Activated T-helper 2 cell treated with anti-CD3 and anti-CD28 coated beads, Interferon-gamma antibody, Interleukin-2, Interleukin-4, amounts not matched to agents 10 μg/mL and 5 μg/mL and 100 μg/mL, durations not matched to agents 14 hours and 24 hours and 36 hours (primary cell): ENCODE measurements at places on chromosomes 7 and 10.

DNA sequence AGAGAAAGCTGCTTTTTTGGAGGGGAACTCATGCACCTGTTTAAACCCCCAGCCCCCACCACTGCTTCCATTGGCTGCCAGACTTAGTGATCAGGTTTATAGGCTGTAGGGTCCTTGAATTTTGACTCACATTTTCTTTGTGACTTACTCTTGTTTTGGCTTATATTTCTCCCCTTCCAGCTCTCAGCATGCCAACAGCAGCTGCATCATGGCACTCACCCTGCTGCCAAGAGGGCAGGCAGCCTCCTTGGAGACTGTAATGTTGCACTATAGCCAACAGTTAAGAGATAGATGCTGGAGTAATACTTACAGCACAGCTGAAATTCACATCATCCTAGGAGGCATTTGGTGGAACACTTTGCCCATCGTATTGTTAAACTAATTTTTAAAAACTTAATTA is 98.0 kb upstream of the GLCCI1 start:
- H3K36me3 ChIP-seq: peaks cover 8% of the 10 kb centered on the region
- H3K27me3 ChIP-seq: no peaks in the 10 kb centered on the region
- no peak overlapping the region for H3K4me3 ChIP-seq
- no peak for DNase-seq
- H3K4me1 ChIP-seq: no peaks in the 10 kb centered on the region
- no peak overlapping the region for H3K27ac ChIP-seq

GRCh38 chr7:133742709-133743538 is 384.2 kb upstream of the LRGUK start:
- H3K4me1 ChIP-seq: peaks cover 13% of the 10 kb centered on the region
- H3K27ac ChIP-seq: no peak overlapping the region
- no peak overlapping the region for H3K4me3 ChIP-seq

- H3K27me3 ChIP-seq: peaks cover 10% of the 10 kb centered on the region
- peaks cover 4% of the 10 kb centered on the region for H3K4me1 ChIP-seq
- H3K27ac ChIP-seq: no peak overlapping the region
- H3K36me3 ChIP-seq: no peaks in the 10 kb centered on the region
- no peak for DNase-seq
These were observed 19.6 kb downstream of the WIPF3 start for GRCh38 chr7:29825775-29826529.

DNA sequence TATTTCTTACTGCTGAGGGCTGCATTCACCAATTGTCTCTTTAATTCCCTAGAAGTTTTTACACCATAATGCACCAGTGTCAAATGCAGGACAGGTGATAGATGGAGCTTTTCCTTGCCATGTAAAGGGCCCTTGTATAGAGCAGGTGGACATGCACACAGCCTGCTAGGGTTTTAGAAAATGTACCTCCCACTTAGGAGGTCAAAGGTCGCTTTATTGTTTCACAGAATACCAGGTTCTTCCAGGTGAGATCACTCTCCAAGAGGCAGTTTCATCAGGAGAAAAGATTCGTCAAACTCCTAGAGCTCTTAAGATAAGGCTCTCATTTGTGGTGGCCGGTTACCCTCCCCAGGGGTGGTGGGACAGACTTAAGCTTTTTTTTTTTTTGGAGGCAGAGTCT is 215.8 kb downstream of the PHTF2 start:
- no peak for DNase-seq
- H3K36me3 ChIP-seq: peaks cover 5% of the 10 kb centered on the region
- H3K4me3 ChIP-seq: no peak overlapping the region
- no peak overlapping the region for H3K27ac ChIP-seq
- H3K27me3 ChIP-seq: peaks cover 55% of the 10 kb centered on the region

GRCh38 chr10:126090911-126091728 is 194.8 kb downstream of the FANK1 start:
- H3K4me1 ChIP-seq: no peaks in the 10 kb centered on the region
- no peak for DNase-seq
- H3K36me3 ChIP-seq: no peaks in the 10 kb centered on the region
- no peak overlapping the region for H3K4me3 ChIP-seq

GRCh38 chr7:142914121-142914520 is 19.4 kb downstream of the TRPV5 start:
- H3K27me3 ChIP-seq: peaks cover 17% of the 10 kb centered on the region
- H3K4me3 ChIP-seq: no peak overlapping the region
- H3K27ac ChIP-seq: no peak overlapping the region
- DNase-seq: no peak

- no peak overlapping the region for H3K27ac ChIP-seq
- no peaks in the 10 kb centered on the region for H3K36me3 ChIP-seq
- no peaks in the 10 kb centered on the region for H3K27me3 ChIP-seq
- no peak for DNase-seq
- no peak overlapping the region for H3K4me3 ChIP-seq
- no peaks in the 10 kb centered on the region for H3K4me1 ChIP-seq
These were observed 179.4 kb downstream of the PDE1C start for GRCh38 chr7:31890766-31891165.

DNA sequence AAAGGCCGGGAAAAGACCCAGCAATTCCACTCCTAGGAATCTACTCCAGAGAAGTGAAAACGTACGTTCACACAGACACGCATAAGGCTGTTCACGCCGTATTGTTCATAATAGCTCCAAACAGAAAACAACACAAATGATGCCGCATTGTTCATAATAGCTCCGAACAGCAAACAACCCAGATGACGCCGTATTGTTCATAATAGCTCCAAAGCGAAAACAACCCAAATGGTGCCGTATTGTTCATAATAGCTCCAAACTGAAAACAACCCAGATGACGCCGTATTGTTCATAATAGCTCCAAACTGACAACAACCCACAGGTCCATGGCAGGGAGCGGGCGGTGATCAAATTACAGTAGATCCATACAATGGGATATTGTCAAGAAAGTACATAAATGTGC is 85.2 kb upstream of the DNAAF5 start:
- no peak overlapping the region for H3K27ac ChIP-seq
- peaks cover 3% of the 10 kb centered on the region for H3K36me3 ChIP-seq
- peaks cover 7% of the 10 kb centered on the region for H3K4me1 ChIP-seq
- DNase-seq: no peak
- no peaks in the 10 kb centered on the region for H3K27me3 ChIP-seq

- H3K27ac ChIP-seq: no peak overlapping the region
- no peaks in the 10 kb centered on the region for H3K4me1 ChIP-seq
- DNase-seq: no peak
- H3K4me3 ChIP-seq: no peak overlapping the region
- no peaks in the 10 kb centered on the region for H3K36me3 ChIP-seq
These were observed 182.4 kb downstream of the INHBA start for GRCh38 chr7:41520445-41520844.

- H3K4me1 ChIP-seq: no peaks in the 10 kb centered on the region
- no peak for DNase-seq
- H3K27ac ChIP-seq: no peak overlapping the region
- H3K36me3 ChIP-seq: no peaks in the 10 kb centered on the region
- no peak overlapping the region for H3K4me3 ChIP-seq
- no peaks in the 10 kb centered on the region for H3K27me3 ChIP-seq
These were observed 59.4 kb upstream of the CTBP2 start for GRCh38 chr10:125219776-125220175.
